Glutamatergic neuron (in vitro differentiated cells): ENCODE measurements at places on chromosomes 7 and 10. TPM values are rescaled to one million over a fixed set of nuclear protein-coding genes. Genes with fewer than 3 reads are reported as not detected.
A peak's percentile ranks its signal among the peaks of the same experiment; 100 is the strongest.

The KIF11 gene
- 7.2 TPM for total RNA-seq

GRCh38 chr10:72260976-72261783 is 12.5 kb upstream of the DDIT4 start:
- peak; percentile 33 for DNase-seq

DNA sequence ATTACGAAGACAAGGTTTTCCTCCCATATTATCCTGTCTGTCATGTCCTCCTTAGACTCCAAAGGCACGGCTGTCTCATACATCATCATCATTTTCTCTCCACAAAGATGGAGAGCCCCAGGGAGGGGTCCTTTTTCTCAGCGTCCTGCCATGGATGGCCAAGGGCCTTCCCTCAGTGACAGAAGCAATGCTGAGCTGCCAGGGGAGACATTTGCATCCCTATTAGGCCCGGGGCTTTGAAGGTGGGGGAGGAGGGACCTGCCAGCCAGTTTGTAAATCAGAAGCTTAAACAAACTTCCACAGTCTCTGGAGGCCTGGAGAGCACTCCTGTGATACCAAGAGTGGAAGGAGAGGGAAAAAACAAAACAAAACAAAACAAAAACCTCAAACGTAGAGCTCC is 112.4 kb upstream of the ADO start:
- DNase-seq, result no peak

The MYL10 gene
- not detected for total RNA-seq

GRCh38 chr10:76651154-76651553 is 986.5 kb downstream of the KCNMA1 start:
- DNase-seq, result no peak

The ADRA2A gene
- total RNA-seq, result 0.32 TPM

DNA sequence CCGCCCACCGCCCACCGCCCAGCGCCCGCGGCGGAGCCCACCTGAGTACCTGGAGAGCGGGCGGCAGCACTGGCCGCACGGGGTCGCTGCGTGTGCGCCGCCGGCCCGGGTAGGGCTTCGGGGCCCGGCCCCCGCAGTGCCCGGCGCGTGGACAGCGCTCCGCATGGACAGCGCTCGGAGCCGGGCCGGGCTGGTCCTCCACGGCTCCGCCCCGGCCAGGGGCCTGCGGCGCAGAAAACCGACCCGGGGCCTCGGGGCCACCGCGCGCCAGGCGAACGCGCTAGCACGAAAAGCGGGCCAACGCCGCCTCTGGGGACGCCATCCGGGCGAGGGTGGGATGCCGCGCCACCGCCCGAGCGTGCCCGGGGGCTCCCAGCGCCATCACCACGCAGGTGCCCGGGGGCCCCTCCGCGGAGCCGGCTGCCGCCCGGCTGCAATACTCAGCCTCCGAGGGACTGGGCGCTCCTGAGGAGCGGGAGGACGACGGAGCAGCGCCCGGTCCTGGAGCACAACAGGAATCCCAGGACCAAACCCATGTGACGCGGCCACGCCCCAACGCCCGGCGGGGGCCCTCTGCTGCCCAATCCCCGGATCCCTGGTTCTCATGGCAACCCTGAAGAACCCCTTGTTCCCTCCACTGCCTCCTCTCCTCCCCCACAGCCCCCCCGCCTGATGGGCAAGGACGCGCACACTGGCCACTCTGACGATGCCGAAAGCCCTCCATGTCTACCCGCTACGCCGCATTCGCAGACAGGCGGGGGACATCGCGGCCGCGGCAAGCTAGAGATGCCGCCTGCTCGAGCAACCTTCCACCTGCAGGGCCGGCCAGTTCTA is at the start of gene GRB10:
Gene GRB10 (minus strand): TSS at position 522 of the 834 bp plus-strand sequence. CDS start 50,574 bp downstream, outside the sequence.
- DNase-seq, result peak; percentile 92

- no peak for DNase-seq
Measured at GRCh38 chr7:155756322-155756721, 55.9 kb downstream of the SHH start.

The AUTS2 gene
- total RNA-seq, result 300 TPM

GRCh38 chr7:40760987-40761386 is 626.2 kb downstream of the SUGCT start:
- DNase-seq, result no peak

The STEAP1 gene
- total RNA-seq, result not detected

The ZNF22 gene
- total RNA-seq, result 40.2 TPM

- no peak for DNase-seq
Measured at GRCh38 chr10:125193306-125193877, 33.0 kb upstream of the CTBP2 start.

DNA sequence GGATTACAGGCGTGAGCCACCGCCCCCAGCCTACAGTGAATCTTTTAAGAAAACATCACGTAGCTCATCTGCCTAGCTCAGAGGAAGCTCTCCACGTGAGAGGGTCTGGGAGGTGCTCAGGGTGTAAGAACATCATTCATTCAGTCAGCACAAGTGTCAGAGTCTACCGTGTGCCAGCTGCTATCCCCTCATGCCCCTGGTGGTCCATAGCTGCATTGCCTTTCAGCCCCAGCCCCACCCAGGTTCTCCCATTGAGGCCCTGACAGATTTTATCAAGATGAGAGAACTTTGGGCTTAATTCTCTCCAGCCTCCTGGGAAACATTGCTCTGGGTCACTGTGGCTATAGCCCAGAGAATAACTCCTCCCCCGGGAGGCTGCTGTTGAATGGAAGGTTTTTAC is 45.1 kb downstream of the ZNF503 start:
- no peak for DNase-seq

DNA sequence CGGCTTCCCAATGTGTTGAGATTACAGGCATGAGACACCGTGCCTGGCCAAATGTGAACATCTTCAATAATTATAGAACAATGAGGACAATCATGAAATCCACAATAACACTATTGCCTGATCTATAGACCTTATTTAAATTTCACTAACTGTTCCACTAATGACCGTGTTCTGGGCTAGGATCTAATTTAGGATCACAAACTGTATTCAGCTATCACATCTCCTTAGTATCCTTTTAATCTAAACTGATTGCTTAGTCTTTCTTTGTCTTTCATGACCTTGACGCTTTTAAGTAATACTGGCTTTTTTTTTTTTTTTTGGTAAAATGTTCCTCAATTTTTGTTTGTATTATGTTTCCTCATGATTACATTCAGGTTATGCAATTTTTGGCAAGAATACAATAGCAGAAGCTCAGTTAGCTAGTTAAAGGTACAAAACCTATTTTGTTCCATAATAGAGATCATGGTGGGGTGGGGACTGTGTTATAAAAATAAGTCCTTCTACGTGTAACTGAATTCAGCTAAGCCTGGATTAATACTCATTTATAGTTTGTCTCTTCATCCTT is 158.4 kb downstream of the AOAH start:
- no peak for DNase-seq

DNA sequence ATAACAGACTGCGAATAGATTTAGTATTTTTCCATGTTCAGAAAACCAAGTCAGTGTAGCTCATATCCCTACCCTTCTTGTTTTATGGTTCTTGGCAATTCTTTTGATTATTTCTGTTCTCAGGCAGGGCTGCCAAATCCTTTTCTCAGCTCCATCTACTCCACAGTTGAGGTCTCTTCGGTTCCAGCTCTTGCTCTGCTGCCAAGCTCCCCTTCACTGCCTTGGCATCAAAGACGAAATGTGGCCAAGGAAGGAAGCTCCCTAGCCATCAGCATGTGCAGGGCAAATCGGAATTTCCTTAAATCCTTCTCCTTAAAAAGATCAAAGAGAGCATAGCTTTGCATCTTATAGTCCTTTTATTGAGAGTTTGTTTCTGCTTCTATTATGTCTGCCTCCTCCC is 116.4 kb upstream of the NOBOX start:
- no peak for DNase-seq

- no peak for DNase-seq
Measured at GRCh38 chr7:4739528-4739992, 35.9 kb upstream of the AP5Z1 start.

- DNase-seq, result no peak
Measured at GRCh38 chr7:21651697-21652096, 108.9 kb downstream of the DNAH11 start.

The PDE6C gene
- not detected for total RNA-seq

GRCh38 chr7:130380861-130381455 is 664 bp downstream of the CPA1 start:
- no peak for DNase-seq

The GPR158 gene
- total RNA-seq, result 2.6 TPM

The OPTN gene
- total RNA-seq, result 90.6 TPM
